NCI-H1048 (cell line): ENCODE measurements at places on chromosomes 5 and 9.
A peak's percentile ranks its signal among the peaks of the same experiment; 100 is the strongest.

DNA sequence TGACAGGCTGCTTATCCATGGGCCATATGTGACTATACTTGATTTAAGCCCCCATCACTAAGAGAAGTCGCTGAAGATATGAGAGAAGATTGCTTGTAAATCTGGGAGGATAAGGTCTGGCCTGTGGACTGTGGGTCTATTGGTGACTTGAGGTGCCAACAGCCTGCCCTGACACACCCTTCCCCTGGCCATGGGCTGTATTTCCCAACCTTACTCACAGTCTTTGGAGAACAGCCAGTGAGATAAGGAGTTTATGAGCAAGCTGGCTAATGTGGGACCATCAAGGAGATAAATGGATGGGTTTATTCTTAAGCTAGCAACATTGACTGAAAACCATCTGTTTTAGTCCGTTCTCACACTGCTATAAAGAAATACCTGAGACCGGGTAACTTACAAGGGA is 231.3 kb downstream of the ZSWIM6 start:
- DNase-seq: no peak

DNA sequence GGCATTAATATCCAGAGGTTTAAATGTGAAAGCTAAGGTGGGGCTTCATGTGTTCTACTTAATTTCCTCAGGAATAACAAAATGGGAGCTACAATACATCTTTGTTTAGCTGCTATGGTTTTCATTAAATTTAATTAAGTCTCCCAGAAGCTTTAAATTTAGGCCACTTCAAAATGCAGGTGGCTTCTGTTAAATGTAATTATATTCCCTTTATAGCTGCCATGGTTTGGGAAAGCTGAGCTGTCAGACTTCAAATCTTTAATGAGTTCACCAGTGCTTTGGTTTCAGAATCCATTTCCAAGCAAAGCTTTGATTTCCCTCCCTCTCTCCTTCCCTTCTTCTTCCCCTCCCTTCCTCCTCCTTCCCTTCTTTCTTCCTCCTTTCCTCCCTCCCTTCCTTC is 58.4 kb upstream of the FAM170A start:
- no peak for DNase-seq

DNA sequence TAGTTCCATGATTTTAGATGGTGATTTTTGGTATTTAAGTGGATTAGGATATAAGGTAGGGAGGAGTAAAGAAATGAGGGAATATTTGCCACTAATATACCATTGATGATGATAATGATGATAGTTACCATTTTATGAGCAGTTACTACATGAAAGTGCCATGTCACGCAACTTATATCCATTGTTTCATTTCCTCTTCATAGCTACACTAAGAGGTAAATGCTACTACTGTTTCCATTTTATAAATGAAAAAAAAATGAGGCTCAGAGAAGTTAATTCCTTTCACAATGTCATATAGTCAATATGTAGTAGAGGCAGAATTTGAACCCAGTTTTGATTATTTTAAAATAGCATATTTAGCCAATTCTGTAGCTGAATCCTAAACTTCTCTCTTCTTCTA is 112.2 kb upstream of the ADRA1B start:
- no peak for DNase-seq

- no peak for DNase-seq
Measured at GRCh38 chr5:72523960-72524582, 16.9 kb upstream of the ZNF366 start.

DNA sequence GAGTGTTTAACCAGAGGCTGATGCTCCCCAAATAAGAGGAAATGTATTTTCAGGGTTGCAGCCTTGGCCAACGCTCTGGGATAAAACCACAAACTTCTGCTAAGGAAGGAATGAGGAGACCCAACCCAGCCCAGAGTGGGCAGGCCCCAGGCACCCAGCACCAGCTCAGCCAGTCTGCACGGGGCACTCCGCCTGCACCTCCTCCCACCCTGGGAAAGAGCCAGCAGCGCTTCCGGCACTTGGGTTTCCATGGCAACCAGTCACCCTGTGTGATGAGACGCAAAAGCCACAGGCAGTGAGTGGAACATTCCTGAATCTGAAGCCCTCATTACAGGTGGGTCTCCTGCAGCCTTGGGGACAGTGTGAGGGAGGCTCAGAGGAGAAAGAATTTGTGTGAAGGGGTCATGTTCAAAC is 85.2 kb upstream of the ZBTB43 start:
- peak; percentile 39 for DNase-seq
